ENCODE measurements at places on chromosomes 3 and 15.
A peak's percentile ranks its signal among the peaks of the same experiment; 100 is the strongest.

DNA sequence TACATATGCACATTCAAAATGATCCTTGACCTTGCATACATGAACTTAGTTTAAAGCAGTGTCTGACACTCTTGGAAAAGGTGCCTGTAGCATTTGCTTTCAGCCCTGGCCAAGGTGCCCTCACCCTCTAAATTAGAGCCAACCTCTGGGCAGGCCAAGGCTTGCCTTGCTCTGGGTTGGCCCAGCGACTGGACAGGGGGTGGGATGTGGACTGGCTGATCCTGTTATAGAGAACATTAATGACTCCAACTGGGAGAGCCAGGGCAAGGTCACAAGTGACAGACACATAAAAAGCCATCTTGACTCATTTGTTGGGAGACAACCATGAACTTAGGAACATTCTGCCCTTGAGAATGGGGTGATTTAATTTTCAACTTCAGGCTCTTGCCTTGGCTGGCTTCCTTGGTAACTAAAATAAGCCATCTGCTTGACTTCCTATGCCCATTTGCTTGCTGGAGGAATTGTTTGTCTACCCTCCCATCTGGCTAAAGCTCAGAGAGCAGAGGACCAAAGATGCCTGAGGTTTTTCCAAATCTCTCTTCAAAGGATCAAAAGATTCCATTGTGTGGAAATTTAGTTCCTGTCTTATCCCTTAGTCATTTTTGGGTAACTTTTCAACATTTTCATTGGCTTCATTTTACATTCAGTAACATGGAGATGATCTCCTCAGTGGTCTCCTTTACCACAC lies 403.7 kb downstream of the SOX2 start:
- DNase-seq: no peak

- DNase-seq: peak; percentile 53
Observed at GRCh38 chr15:95405447-95405846, 925.1 kb upstream of the NR2F2 start.

GRCh38 chr15:52667597-52667996 lies 11.6 kb downstream of the ATOSA start:
- no peak for DNase-seq

- no peak for DNase-seq
Observed at GRCh38 chr3:22175947-22176346, 424.9 kb upstream of the ZNF385D start.

DNA sequence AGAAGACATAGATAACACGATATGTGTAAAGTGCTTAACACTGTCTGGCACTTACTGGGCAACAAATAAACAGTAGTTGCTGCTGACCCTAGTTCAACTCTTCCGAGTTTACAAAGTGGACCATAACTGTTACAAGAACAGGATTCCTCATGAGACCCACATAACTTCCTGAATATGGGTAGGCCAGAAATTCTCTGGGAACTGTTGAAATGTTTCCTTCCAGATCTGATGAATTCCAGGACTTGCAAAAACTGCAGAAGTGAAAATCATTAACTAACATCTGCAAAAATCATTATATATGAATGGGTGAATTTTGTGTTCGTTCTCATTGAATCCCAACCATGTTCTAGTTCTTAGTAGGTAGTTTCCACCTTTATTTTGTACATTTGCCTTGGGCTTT lies 181.7 kb upstream of the MME start:
- DNase-seq: no peak

DNA sequence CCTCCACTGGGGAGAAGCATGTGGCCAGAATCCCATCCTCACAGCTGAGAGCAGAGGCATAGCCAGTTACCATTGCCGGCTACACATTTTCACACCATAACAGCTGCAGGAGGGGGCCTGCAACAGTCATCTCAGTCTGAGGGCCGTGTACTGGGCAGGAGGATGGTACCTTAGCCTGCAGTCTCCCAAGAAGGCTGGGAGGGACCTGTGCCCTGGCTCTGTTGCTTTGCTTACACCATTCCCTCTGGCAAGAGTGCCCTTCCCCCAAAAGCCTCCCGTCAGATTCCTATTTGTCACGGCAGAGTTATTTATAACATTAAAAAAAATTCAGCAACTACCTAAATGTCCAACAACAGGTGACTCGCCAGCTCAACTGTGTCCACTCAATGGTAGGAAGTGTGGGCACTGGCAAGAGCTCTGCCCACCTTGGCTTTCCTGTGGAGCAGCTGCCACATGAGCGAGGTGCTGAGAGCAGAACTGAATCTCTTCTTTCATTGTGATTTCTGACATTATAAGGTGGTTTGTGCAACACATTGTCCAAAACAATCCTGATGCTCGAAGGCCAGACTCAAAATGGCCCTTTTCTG lies 4.4 kb downstream of the CAMKV start:
- no peak for DNase-seq

DNA sequence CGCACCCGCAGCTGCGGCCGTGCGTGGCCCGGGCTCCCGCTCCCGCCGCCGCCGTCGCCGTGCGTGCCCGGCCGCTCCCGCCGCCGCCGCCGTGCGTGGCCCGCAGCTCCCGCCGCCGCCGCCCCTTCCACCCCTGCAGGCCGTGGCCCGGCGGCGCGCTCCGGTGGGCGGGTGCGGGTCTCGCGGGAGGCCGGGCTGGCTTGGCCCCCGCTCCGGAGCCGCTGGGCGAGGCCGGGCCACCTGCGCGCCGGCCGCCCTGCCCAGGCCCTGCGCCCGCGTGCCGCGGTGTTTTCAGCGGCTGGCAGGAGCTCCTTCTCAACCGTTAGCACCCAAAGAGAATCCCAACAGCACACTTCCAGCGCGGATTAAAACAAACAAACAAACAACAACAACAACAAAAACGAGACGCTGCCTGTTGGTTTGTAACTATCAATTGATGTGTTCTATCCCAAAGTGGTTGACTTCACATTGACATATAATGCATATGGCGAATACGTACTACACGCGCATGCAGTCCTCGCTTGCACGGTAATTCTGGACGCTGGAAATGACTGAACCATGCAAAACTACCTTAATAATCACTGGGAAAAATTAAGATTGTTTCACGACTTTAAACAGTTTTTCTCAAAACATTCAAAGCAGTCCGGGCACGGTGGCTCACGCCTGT lies 113.7 kb upstream of the GOLGA8J start:
- no peak for DNase-seq

GRCh38 chr3:71702131-71703024 lies 22.8 kb downstream of the EIF4E3 start:
- no peak for DNase-seq

DNA sequence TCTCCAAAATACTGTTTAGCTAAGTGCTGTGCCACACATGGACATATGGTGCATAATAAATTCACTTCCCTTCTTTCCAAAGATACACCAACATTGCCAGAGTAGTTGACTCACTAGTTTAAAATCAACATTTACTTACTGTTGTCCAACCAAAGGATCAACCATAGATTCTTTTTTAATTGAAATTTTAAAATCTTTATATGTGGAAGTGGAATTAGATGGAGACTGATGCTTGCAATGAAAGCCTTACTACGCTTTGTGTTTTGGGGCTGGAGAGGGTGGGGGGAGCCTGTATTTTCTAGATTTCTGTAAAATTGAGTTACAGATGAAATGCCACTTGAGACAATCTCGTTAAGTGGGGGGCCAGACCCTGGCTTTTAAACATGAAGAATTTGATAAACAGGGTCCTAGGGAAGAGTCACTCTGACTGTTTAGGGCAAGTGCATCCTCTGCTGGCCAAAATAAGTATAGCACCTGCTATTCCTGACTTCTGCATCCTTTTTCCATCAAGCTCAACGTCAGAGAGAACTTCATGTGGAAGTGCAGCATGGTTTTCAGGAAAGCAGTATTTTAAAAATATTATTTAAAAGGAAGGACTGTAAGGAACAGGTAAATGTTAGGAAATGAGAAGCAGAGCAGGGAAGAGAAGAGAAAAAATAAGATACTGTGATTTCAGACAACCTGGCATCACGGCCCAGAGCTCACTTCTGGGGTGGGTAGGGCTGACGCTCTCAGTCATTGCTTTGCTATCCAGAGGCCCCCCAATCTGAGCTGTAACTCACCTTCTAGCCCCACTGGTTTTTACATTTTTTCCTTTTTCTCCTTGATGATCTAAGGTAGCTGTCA lies 76.7 kb downstream of the BOC start:
- peak; percentile 67 for DNase-seq
